ENCODE measurements at places on chromosomes 6 and 20.
A peak's percentile ranks its signal among the peaks of the same experiment; 100 is the strongest.

GRCh38 chr6:104575536-104575935, 284.2 kb downstream of the HACE1 start:
- no peak for DNase-seq

DNA sequence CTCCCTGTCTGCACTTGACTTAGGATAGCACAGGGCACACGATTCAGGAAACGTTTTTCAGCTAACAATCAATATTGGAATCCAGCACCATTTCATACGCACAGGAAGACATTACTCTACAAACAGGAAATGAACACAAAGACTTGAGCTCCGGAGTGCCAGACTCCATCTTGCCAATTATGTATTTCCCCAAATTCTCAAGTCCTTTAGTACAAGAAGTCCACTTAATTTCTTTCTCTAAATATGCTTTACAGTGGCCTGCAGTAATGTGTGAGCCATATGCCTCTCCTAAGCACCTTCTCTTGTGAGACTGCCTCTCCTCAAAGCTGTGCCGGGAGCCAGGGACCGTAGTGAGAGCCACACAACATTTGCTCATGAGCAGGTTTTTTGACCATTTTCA, 168.2 kb downstream of the THBS2 start:
- DNase-seq, result no peak

DNA sequence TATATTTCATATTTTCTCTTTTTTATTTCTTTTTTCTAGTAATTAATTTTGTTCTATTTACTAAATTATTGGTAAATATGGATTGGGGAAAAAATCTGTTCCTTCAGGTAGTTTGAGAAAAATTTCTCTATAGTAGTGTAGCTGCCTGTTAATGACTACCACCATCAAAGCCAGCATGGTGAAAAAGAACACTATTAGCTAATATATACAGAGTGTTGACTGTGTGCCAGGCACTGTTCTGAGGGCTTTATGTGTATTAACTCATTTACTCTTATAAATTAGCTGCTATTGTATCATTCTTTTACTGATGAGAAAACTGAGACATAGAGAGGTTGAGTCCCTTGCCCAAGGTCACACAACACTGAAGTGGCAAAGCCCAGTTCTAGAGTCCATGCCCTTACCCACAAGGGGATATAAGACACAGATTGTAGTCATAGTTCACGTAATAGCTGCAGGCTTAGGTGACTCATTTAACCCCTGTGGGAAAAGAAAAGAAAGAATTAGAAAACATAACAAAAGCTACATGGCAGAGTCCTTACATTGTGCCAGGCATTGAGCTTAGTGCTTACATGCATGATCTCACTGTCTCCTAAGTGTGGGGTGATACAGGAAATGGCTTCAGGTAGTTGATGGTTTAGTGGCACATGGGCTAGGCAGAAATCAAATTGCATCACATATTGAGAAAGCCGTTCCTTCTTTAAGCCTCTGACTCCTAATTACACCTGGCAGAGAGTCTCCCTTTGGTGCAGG, 12.2 kb upstream of the AKIRIN2 start:
- DNase-seq, result no peak

DNA sequence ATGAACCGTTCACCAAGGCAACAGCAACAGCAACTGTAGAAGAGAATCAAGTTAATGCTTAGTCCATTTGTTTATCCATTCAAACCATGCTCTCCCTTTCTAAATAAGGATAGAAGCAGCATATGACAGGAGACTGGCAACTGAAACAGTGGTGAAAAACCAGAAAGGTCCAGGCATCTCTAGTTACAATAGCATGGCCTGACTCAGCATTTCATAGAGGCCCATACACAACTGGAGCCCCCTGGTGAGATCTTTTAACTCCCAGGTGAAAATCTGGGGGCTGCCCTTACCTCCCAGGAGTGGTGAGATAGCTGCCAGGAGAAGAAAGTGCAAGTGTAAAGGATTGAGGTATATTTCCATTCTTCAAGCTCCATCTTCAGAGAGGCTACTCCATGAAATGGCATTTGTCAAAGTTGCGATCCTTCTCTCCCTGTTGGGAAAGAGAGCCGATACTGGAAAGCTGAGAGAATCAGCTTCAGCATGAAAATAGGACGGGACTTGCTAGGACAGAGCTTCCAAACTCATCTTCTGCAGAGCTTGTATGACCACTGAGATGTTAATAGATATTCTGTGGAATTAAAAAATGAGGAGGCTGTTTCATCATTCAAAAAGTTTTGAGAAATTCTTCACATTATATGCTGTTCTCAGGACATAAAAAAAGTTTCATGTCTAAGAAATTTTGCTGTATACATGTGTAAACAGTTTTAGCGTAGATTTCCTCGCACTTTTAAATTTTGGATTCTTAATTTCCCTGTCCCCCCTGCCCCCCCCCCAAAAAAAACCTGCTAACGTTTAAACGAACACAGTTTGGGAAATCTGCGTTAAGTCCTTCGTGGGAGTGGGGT, 10.9 kb upstream of the SLC2A12 start:
- DNase-seq, result peak; percentile 30

DNA sequence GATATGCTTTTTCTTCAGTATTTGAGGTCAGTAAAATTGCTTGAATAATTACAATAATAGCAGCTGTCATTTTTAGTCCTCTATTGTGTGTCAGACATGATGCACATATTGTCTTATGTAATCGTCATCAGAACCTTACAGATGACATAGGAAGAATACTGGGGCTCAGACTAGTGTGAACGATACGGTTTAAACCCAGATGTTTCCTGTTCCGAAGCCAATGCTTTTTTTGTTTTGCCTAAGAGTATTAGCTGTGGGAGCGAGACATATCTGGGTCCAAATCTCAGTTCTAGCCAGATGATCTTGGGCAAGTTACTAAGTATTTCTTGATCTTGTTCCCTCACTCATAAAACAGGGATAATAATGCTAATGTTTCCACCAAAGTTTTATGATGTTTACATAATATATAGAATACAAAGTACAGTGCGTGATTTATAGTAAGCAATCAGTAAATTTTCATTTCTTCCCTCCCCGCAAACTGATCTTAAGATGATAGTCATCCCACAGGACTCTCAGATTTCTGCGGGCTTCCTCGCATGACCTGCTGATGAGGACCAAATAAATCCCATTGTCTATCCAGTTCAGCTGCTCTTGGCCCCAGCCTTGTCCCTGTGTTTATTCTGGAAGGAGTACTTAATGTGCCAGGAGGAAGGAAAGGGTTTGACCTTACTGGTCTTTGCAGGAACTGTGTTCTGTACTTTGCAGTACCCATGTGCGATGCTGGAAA, 98.2 kb downstream of the CAP2 start:
- DNase-seq, result no peak

DNA sequence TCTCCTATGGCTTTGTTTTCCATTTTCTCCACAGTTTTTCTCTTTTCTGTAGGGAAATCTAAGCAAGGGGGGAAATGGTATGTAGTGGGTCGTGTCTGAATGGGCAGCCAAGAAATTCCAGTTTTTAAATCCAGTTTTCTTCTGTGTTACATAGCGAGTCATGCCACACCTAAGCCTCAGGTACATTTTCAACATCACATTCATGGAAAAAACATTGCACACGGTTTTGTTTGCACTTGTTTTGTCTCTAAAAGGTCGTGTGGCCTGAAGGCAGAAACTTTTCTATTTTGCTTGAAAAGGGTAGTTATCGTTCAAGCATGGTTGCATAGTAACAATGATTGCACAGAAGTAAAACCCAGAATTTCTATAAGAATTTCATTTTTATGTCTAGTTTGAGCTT, 70.5 kb downstream of the MOXD1 start:
- no peak for DNase-seq

- peak; percentile 25 for DNase-seq
These were observed 40.2 kb downstream of the HNF4A start for GRCh38 chr20:44395461-44396340.

GRCh38 chr6:33272275-33273128, 627 bp downstream of the RPS18 start:
- DNase-seq, result no peak

DNA sequence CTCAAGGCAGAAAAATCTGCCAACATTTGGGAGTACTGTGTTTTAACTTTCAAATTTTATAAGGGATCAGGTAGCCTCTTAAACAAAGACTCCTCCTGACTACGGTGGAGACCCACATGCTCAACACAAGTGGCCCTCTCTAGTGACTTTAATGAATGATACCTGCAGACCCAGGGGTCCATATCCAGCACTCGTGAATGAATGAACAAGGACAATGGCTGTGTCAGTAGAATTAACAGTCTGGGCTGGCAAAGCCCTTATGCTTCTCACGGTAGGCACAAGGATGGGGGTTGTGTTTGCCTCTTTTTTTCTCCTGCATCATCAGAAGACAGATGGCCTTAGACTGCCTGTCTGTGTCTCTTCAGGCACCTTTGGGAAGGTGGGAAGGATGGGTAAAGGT, 112.6 kb upstream of the TRAF3IP2 start:
- DNase-seq, result no peak

GRCh38 chr20:58436868-58437645, 48.0 kb downstream of the VAPB start:
- DNase-seq, result no peak

DNA sequence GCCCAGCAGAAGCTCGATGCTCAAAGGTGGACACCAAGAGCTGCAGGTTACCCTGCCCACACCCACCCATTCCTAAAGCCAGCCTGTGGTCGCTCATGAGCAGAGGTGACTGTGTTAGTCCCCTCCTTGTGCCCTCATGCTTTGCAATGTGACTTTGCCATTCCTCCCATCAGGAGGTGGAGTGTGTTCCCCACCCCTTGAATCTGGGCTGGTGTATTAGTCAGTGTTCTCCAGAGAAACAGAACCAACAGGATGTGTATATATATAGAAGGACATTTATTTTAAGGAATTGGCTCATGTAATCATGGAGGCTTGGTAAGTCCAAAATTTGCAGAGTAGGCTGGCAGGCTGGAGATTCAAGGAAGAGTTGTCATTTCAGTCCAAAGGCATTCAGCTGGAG, 54.4 kb upstream of the RNF24 start:
- DNase-seq, result no peak

DNA sequence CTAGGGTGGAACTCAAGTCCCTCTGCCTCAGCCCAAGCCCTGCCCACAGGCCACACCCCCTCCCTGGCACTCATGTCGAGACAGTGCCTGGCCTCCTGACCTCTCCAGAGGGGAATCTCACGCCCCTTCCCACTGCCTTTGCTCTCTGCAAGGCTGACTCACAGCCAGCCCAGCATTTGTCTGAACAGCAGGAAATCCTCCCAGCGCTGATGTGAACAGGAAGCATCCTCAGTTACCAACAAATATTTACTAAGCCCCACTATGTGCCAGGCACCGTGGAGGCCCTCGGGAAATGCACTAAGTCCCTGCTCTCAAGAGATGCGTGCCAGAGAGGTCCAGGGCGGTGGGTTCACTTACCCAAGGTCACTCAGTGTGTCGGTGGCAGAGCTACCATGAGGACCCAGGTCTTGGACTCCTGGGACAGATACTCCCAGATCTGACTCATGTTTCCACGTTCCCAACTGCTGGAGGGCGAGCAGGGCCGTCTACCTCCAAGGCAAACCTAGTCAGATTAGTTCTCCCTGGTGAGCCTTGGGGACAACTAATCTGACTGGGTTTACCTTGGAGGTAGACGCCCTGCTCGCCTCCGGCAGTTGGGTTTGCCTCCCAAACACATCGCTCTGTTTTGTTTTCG, 7.8 kb downstream of the ADA start:
- DNase-seq, result peak; percentile 6

DNA sequence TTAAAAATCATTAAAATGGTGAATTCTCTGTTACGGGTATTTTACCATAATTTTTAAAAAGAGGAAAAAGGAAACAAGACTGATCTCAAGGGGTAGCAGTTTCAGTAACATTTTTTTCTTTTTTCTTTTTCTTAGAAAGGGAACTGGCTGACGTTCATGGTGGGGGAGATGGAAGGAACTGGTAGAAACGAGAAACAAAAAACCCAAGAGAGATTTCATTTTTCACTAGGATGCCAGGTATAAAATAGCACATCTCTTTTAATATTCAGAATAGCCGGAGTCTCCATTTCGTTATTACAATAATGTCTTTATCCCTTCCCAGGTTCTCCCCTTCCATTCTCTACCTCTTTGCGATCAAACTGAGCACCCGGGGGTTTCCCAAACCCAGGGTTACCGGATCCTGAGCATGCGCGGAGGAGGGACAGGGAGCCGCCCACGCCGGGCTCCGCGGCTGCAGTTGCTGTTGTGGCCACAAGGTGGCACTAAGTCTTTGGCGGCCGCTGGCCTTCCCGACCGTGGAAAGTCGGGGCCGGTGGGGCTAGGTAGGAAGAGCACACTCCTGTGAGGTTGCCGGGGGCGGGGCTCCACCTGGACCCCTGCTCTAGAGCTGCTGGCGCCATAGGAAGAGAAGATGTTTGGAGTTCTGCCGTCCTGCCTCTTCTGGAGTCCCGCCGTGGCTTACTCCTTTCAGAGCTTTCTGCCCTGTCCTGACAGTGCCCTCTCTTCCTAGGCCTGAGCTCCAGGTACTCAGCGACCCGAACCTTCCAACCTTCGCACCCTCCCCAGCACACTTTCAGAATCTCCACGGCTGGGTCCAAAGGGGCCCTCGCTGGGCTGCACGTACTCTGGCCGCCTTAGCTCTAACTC, 146.8 kb downstream of the SH3BGRL2 start:
- DNase-seq, result peak; percentile 96

DNA sequence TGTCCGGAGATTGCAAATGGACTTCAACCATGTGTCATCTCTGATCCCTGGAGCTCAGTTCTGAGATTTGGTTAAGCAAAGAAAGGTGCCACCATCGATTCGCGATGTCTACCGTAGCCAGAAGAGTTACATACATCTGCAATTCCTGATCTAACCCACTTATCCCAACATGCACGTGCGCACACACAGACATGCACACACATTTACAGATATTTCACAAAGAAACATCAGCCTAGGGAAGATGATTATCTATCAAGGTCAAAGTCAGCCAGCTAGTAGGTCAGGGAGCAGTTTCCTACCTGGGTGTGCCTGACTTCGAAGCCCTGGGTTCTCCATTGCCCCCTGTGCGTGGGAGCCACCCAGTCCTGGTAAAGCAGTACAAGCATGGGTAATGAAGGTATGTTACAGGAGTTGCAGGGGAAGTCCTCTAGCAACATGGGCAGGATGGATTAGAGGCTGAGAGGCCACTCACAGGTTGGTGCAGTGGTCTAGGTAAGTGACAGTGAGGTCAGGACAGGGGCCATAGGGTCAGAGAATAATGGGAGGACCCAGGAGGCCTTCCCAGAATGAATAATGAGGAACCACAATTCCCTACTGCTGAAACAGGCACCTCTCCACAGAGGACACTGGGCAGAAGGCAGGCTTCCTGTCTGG, 85.2 kb upstream of the MYL9 start:
- no peak for DNase-seq

DNA sequence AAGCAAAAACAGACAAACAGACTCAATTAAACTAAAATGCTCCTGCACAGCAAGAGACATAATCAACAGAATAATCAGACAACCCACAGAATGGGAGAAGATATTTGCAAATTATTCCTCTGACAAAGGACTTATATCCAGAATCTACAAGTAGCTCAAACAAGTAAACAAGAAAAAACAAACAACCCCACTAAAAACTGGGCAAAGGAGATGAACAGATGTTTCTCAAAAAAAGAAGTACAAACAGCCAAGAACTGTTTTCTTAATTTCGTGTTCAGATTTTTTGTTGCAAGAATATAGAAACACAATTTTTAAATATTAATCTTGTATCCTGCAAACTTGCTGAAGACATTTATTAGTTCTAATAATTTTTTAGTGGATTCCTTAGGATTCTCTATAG, 274.1 kb downstream of the BCKDHB start:
- no peak for DNase-seq

All from OCI-M1 (cell line).